ENCODE measurements at places on chromosomes 4 and X.

DNA sequence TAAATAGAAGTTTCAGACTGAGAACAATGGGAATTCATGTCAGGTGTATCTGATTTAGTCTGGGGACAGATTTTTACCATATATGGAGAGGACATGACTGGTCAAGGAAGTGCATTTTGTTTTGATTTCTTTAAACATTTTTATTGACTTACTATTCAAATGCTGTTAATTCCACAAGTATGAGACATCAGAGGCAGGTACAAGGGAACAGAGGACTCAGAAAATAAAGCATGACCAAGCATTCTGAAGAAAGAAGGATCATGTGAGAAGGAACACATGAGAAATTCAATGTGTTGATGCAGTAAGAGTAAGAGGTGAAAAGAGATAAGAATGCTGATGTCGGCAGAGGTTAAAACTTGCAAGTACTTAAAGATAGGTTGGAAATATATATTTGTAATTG is 1452.6 kb downstream of the PCDH7 start:
- no peak for DNase-seq

DNA sequence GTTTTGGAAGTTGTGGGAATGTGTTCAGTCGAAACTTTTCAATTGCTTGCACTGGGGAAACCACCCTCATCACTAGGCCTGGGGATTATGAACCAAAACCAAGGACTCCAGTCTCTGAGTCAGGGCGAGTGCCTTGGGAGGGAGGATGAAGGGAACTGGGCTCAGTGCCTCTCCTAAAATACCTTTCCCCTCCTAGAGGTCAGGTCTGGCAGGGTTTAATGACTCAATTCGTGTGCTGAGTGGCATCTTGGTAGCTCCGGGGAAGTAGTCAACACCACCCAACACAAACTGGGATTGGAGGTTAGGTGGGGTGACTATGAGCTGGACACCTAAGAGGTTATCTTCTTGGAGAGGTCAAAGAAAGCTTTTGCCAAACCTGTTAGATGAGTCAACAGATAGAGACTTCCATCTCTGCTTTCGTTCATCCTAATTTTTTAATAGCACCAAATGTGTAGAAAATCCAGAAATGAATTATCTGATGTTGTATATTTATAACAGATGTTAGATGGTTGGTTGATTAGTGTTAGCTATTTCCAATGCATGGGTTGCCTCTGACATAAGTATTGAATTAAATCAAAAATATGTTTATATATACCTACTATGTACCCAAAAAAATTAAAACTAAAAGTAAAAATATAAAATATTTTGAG is 202.8 kb downstream of the SHROOM3 start:
- DNase-seq: no peak

DNA sequence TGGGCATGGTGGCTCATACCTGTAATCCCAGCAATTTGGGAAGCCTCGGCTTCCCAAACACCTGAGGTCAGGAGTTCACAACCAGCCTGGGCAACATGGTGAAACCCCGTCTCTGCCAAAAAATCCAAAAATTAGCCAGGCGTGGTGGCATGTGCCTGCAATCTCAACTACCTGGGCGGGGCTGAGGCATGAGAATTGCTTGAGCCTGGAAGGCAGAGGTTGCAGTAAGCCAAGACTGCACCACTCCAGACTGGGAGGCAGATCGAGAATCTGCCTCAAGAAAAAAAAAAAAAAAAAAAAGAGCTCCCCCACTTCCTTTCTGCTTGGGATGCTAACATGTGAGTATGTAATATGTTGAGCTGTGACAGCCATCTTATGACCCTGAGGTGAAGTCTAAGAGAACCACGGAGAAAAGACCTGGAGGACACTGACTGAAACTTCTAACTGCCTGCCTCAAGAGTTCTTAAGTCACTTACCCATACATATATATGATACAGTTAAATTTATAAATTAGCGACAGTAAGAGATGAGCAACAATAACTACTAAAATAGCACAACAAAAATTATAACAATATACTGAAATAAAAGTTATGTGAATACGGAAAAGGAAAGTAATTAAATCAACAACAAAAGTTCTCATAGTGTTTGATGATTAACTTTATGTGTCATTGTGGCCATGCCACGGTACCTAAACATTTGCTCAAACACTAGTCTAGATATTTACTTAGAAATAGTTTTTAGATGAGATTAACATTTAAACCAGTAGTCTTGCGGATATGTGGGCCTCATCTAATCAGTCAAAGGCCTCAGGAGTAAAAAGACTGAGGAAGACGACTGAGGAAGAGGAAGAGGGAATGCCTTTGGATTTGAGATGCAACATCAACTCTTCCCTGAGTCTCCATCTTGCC is 178.3 kb downstream of the OPHN1 start:
- no peak for DNase-seq

DNA sequence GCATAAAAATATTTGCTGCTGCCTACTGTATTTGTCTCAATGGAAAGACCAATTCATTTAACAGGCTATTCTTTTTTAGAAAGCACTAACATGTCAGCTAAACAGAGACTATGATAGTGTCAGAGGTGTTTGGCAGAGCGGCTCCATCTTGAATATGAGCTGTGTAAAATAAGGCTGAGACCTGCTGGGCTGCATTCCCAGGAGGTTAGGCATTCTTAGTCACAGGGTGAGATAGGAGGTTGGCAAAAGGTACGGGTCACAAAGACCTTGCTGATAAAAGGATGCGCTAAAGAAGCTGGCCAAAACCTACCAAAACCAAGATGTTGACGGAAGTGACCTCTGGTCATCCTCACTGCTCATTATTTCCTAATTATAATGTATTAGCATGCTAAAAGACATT is 41.8 kb downstream of the NPY5R start:
- DNase-seq: peak; percentile 8

DNA sequence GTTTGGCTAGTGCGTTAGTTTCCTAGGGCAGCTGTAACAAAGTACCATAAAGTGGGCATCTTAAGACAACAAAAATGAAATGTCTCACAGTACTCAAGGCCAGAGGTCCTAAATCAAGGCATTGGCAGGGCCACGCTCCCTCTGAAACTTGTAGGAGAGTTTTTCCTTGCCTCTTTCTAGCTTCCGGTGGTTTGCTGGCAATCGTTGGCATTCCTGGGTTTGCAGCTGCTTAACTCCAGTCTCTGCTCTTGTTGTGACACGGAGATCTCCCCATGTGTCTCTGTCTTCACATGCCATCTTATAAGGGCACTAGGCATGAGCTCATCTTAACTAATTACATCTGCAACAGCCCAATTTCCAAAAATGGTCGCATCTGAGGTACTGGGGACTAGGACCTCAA is 362.0 kb upstream of the BOD1L1 start:
- no peak for DNase-seq

- peak; percentile 27 for DNase-seq
Measured at GRCh38 chrX:119870626-119871131, 854 bp downstream of the RNF113A start.

DNA sequence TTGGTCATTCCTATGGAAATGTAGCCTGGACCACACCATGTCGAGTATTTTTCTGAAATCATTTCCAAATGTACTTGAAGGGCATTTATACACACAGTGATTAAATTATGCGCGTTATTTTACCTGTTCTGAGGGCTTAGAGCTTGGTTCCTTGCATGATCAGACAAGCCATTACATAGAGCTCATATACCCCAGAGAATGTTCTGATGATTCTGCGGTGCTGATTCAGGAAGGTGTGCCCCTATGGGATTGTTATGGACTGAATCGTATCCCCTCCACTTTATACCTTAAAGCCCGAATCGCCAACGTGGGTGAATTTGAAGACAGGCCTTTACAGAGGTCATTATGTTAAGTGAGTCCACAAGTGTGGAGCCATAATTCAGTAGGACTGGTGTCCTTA is 848.9 kb downstream of the TRIML1 start:
- DNase-seq: no peak

DNA sequence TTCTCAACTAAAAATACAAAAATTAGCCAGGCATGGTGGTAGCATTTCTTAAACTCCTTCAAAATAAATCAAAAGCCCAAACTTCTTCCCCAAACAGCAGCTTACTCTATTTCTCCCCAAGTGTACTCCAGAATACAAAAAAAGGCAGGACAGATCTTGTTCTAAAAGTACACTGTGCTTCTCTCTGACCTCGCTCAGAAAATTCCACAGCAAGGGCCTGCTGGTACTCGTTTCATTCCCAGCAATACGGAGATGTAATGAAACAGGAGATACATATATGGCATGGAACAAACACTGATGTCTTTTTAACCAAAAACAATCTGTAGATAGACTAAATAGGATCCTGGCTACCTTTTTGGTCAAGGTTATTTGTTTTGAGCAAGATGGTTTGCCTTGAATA is 25.2 kb downstream of the MAP7D2 start:
- DNase-seq: no peak

GRCh38 chr4:119284876-119285780 is 36.8 kb downstream of the FABP2 start:
- no peak for DNase-seq

GRCh38 chrX:30610026-30610425 is 32.5 kb upstream of the TASL start:
- no peak for DNase-seq

DNA sequence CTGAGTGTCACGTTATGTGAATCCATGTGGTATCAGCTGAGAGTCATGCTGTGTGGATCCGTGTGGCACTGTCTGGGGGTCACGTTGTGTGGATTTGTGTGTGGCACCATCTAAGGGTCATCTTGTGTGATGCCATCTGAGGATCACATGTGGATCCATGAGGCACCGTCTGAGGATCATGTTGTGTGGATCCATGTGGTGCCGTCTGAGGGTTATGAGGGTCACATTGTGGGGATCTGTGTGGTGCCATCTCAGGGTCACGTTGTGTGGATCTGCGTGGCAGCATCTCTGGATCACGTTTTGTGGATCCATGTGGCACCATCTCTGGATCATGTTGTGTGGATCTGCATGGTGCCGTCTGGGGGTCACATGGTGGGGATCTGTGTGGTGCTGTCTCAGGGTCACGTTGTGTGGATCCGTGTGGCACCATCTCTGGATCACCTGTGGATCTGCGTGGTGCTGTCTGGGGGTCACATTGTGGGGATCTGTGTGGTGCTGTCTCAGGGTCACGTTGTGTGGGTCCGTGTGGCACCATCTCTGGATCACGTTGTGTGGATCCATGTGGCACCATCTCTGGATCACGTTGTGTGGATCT is 6.9 kb downstream of the PDE6B start:
- no peak for DNase-seq

DNA sequence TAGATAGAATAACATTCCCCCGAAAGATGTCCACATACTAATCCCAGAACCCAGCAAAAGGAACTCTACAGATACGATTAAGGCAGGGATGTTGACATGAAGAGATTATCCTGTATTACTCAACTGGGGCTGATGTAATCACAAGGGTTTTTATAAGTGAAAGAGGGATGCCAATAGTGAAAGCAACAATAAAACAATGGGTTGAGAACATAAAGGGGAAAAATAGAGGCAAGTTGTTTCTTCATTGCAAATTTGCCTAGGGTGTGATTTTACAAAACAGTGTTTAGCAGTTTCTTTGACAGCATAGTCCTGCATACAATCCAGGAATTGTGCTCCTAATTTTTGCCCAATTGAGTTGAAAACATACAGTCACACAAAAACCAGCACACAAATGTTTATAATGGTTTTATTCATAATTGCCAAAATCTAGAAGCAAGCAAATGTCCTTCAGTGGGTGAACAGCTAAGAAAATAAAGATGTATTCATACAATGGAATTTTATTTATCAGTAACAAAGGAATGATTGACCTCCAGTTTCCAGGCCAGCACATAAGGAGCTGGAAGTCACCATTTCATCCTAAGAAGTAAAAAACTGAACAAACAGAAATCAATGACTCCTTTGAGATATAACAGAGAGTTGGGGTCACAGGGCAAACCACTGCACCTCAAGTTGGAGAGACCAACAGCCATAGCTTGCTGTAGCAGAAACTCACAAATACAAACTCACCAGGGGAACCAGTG is 107.2 kb downstream of the CENPC start:
- DNase-seq: no peak

DNA sequence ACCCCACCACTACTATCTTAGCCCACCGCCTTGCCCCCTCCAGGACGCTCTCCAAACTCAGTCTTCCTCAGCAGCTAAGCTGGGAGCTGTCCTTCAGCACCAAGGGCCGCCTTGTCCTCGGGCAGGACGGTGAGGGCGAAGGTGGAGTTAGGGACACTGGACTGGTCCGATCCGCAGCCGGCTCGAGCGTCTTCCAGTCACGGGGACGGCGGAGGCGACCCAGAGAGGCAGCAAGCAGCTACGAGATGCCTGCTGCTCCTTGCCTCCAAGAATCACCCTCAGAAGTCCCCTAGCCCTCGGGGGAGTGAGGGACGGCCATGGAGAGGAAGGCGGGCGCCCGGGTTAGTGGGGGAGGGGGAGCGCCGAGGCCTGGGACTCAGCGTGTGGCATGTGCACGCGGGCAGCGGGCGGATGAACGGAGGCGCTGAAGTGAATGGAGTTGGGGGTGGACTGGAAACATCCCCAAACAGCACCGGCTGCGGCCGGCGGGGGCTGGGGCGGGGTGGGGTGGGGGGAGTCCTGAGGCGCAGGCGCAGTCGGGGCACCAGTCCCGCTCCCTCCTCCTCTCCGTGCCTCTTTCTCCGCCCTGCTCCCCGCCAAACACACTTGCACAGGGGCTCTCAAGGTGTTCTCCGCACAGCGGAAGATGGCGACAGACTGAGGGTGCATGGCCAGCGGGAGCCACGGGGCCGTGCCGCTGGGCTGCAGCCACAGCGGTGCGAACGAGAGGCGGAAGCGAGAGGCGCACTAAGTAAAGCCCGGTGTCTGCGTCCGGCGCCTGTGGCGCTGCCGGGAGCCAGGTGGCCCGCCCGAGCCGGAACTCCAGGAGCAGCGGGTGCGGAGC is at the start of gene NALF2:
TSS of gene NALF2 (plus strand) at position 545 of the 844 bp plus-strand sequence. CDS start 957 bp downstream, outside the sequence.
- DNase-seq: peak; percentile 80

DNA sequence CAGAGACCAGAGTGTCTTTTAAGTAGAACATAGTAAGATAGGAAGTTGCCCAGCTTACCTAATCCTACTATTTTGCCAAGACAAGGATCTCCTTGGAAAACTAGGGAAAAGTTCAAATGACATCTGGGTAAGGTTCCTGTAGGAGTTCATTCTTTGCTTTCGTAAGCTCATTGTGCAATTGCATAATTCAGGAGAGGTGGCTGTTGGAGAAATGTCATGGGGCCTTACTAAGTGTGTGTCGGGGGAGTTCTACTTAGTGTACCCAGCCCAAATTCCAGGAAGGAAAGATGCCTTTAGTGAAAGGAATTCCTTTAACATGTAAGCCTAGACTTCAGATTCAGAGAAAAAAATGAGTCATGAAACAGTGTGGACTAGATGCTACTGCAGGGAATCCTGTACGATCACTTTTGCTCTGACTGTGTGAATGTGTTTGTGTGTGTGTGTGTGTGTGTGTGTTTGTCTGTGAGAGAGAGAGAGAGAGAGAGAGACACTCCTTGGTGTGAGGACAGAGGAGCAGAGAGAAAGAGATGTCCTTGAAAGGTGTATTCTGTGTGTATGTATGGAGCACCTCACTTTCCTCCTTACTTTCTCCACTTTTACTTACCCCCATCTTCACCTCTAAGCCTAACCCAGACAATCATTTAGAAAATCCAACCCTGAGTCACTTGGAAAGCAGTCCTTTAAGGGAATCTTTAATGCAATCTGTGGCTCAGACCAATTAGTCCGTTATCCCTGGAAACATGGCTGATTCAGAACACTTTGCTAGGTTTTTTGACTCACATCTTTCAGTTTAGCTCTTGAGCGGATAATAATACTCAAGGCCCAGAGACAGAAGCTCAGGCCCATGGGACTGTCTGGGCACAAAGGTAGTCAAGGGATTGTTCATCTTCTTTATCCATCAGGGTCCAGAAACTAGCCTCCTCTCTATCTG is 114.5 kb upstream of the ACSL4 start:
- DNase-seq: no peak
